ENCODE measurements at places on chromosomes 2 and 18. TPM values are rescaled to one million over a fixed set of nuclear protein-coding genes. Genes with fewer than 3 reads are reported as not detected.
A peak's percentile ranks its signal among the peaks of the same experiment; 100 is the strongest.

DNA sequence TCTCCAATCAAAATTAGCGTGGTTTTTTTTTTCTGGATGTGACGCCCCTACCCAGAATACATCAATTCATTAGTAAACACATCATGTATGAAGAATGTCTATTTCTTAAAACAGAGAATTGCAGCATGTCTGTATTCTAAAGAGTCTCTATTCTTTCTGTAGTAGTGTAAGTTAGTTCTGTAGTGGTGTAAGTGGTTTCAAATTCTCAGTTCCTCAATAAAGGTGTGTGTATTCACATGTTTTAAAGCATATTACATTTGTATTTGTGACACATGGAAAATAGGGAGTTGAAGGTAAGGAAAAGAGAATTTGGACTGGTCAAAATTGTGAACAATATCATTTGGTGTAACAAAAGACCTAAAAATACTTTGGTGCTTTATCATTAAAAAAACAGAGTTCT is 8.0 kb upstream of the GPR75 start:
- DNase-seq, result no peak

DNA sequence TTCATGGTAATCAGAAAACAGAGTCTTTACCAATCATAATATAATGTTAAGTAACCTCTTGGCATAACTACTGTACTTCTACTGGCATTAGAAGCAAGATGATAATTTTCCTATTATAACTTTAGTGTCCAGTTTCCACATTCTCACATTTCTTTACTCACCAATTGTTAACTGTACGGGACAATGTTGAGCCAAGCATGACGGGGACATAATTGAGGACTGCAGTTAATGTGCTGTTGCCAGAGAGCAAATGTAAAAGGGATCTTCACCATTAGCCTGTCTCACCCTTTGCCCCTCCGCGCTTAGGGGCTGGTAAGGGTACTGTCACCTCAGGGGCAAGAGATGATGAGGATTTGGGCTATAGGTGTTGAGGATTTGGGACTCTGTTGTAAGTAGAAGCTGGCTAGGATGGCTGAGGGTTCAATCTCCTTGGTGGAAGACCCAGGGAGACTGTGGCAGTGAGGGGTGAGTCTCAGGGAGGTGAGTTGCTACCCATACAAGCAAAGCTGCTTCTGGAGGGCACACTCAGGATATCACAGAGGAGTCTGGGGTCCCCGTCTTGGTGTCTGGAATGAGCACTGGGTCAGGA is 54.4 kb upstream of the IL1RL1 start:
- DNase-seq, result no peak

DNA sequence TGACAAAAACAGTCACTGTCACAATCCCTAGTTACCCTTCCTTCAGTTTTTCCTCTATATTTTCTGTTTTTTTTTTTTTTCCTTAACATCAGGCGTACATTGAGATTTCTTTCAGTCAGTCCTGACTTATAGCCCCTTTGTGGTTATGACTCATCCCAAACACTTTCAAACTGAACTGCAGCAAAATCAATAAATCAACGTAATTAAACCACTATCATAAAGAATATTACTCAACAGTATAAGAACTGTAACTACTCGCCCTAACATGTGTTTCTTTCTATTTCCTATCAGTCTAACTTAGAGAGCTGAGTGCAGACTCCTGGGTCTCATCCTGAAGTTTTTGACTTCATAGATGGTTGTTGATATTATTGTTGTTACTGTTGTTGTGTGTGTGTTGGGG is 523.5 kb downstream of the LRRTM4 start:
- DNase-seq, result no peak

- no peak for DNase-seq
Measured at GRCh38 chr2:83584672-83585071, 874.4 kb downstream of the SUCLG1 start.

DNA sequence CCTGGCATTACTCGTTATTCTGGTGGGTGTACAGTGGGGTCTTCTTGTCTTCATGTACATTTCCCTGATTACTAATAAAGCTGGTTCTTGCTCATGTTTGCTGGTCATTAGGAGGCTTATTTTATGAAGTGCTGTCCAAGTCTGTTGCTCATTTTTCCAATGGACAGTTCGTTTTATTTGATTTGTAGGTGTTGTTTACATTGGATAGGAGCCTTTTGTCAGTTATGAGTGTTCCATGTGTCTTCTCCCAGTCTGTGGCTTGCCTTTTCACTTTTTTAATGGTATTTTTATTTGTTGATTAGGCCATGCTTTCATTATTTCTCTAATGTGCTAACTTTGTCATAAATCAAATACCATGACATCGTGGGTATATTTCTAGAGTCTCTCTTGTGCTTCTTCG is 51.9 kb downstream of the CEP192 start:
- no peak for DNase-seq

GRCh38 chr18:41881285-41881684 is 73.7 kb upstream of the PIK3C3 start:
- no peak for DNase-seq

DNA sequence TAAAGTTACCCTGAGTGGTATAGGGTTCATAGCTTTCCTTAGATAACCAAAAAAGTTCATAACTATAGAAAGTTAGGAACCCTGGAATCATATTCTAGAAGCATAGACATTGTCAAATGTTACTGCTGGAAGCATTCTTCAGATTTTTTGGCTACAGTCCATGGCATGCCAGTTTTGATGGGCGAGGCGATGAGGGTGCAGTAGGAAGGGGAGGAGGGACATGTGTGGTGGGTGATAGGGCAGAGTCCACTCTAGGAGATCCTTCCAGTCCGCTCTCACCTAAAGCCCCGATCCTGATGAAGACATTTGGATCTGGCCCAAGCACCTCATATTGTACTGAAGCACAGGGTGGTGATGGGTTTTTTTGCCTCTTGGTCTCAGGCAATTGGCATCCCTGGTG is 91.8 kb downstream of the HRH4 start:
- DNase-seq, result no peak

GRCh38 chr18:62760403-62760734 is 45.0 kb downstream of the PHLPP1 start:
- no peak for DNase-seq

- DNase-seq, result no peak
Measured at GRCh38 chr2:45439788-45440773, 171.0 kb downstream of the SRBD1 start.

- no peak for DNase-seq
Measured at GRCh38 chr2:138474100-138474825, 27.3 kb upstream of the SPOPL start.

GRCh38 chr2:219537657-219538488 is 5.7 kb downstream of the CHPF start:
- DNase-seq, result no peak

DNA sequence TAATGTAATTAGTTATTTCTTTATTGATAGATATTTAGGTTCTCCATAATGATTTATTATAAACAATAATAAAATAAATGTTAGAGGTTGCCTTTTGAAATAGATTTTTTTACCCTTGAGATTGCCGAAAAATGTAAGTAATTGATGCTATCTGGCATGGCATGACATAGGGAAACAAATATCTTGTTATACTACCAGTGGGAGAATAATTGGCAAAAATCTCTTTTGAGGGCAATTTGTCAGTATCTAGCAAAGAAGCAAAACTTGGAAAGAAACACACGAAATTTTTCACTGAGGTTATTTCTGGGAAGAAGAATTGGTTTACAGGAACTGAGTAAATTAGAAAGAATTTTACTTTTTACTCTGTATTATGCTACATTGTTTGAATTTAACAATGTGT is 547.2 kb upstream of the SETBP1 start:
- DNase-seq, result no peak

GRCh38 chr2:240949791-240950705 is 43.9 kb downstream of the CROCC2 start:
- DNase-seq, result peak; percentile 56

- DNase-seq, result no peak
Measured at GRCh38 chr2:2800697-2801096, 469.6 kb upstream of the MYT1L start.

DNA sequence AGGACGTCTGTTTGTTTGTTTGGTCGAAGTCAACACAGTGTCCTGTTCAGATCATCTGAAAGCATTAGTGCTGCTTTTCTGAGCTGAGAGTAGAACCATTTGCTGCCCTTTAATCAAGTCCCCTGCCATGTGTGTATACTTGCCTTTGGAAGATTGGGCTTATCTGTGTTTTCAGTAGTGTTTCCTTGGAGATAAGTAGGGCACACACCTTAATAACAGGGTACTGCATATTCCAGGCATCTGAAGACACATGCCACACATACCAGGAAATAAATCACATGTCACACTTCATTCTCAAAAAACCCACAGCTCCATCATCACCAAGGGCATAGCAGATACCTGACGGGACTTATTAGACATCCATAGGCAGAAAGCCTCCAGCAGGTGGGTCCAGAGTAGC is 157.4 kb downstream of the SOX11 start:
- no peak for DNase-seq

DNA sequence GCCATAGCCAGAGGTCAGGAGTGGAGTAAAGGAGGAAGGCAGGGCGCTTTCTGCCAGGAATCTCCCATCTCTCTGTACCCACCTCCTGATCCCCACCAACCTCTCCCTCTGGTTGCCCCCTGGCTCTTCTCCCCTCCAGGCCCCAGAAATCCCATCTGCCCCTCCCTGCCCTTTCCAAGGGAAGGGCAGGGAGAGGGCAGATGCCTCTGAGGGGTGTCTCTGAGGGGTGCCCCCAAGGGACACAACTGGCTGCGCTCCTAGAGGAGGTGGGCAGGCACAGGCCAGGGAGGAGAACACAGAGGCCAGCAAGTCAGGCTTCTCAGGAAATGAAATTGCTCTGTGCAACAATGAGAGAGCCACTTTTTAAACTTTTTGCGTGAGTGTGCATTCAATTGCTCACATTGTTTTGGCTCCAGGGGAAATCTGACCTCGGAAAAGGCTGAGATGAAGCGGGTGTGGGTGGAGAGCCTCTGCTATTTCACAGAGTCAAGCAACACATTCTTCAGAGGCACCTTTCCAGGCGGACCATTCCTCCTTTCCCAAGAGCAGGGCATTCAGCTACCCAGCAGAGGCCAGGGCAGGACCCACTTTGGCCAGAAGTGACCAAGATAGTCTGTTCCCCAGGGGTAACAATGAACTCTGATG is 125.5 kb downstream of the SMAD7 start:
- DNase-seq, result peak; percentile 51

GRCh38 chr2:226515344-226516055 is 284.1 kb downstream of the IRS1 start:
- DNase-seq, result no peak

DNA sequence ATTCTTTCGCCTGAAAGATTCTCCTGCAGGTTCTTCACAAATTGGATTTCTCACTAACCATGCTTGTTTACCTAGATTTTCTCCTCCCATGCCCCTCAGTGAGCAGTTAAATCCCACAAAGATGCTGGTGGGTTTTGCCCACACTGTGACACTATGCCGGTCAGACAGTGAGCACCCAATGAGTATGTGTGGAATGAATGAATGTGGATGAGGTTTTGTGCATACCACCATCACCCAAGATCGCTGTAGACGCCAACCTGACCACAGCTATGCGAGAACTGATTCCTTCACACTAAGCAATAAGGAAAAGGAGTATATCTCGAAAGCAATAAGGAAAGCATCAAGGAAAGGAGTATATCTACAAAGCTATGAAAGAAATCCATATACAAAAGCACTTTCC is 116.7 kb downstream of the PID1 start:
- no peak for DNase-seq

DNA sequence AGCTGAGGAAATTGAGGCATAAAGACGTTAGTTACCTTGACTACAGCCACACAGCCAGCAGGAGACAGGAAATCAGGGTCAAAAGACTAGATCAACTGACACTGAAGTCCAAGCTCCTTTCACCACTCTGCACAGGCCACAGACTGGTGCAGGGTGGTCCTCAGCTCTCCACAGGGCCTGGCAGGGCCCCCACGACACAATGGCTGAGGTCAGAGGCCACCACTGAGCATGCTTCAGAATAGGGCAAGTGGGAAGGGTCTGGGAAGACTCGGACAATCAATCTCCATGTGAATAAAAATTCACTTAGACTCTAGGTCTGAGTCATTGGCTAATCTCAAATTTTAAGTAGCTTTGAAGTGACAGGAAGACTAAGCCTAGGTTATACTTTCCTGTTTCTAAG is 201.7 kb downstream of the ALK start:
- no peak for DNase-seq

- no peak for DNase-seq
Measured at GRCh38 chr2:126662621-126663020, 6.7 kb downstream of the GYPC start.

DNA sequence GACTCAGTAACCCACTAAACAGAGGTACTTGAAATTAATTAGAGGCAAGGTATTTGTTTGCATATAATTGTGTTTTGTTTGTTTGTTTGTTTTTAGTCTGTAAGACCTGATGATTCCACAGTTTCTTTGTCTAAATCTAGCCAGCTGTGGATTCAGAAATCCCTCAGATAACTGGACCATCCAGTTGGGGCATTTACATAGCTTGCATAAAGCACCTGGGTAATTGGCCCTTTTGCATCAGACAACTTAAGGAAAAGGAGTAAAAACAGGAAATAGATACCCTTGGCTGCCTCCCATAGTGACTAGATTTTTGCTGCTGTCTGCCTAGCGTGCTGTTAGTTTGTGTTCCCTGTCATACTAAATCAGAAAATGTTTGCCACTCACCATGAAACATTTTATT is 46.6 kb upstream of the XIRP2 start:
- DNase-seq, result no peak

- no peak for DNase-seq
Measured at GRCh38 chr2:120348737-120349439, 3.0 kb downstream of the INHBB start.

DNA sequence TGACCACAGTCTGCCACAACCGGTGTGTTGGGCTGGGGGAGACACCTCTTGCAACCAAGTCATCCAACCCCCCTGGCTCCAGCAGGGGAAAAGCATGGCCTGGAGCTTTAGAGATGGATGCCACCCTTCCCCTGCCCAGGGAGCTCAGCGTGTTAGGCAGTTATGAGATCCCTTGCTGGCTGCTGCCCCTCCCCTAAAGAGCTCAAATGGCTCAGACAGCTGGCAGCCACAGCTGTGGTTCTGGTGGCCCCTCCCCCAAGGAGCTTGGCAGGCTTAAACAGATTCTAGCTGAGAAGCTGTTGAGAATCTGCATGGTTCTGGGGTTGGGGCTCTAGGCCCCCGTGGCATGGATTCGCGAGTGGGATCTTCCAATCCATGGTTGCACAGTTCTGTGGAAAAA is 64.7 kb downstream of the TEX51 start:
- no peak for DNase-seq

The MEP1B gene
- not detected for total RNA-seq

The CERKL gene
- not detected for total RNA-seq

The CHRNG gene
- total RNA-seq, result not detected

The MPP4 gene
- 0.27 TPM for total RNA-seq

The CD28 gene
- total RNA-seq, result 3.4 TPM

The TBR1 gene
- total RNA-seq, result not detected

The GPR155 gene
- 28.7 TPM for total RNA-seq

The FTCDNL1 gene
- 2.3 TPM for total RNA-seq

The IL37 gene
- total RNA-seq, result not detected

The OTX1 gene
- total RNA-seq, result not detected

The FAM136A gene
- total RNA-seq, result 13.2 TPM

The IFIH1 gene
- 21.0 TPM for total RNA-seq

The MBD2 gene
- total RNA-seq, result 86.8 TPM

The SLC5A7 gene
- total RNA-seq, result not detected

The IAH1 gene
- total RNA-seq, result 55.6 TPM

Measured in sciatic nerve (tissue), 2 donors.